HEK293T (cell line): ENCODE measurements at places on chromosomes 1 and 21.

DNA sequence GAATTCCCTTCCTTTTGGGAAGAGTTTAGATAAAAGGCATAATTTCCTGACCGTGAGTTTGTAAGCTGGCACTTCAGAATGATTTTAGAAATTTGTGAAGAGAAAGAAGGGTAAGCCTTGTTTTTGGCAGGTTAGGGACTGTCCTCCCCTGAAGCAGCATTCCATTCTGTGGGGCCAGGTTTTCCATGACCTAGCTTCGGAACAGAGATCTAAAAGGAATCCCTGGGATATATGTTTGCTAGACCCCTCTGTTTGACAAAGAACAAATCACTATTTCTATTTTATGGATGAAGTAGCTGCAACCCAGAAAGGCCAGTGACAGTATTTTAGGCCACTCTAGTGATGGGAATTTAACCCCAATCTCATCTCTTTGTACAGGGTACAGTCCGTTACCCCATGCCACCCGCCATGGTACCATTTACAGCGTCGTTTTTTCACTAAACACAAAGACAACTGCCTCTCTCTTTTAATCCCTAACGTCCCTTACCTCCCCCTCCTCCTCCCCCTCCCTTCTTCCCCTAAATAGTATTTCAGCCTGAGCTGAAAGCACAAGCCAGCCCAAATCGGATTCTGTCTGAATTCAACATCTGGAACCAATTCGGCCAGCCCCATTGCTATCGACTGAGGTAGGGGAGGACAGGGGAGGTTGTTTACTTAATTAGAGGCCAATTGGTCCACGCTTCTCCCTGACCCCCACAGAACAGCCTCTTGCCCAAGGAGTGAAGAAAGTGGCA is 23.4 kb upstream of the IKBKE start:
- DNase-seq: no peak

GRCh38 chr1:171509191-171509590 is 23.9 kb downstream of the PRRC2C start:
- no peak for DNase-seq

DNA sequence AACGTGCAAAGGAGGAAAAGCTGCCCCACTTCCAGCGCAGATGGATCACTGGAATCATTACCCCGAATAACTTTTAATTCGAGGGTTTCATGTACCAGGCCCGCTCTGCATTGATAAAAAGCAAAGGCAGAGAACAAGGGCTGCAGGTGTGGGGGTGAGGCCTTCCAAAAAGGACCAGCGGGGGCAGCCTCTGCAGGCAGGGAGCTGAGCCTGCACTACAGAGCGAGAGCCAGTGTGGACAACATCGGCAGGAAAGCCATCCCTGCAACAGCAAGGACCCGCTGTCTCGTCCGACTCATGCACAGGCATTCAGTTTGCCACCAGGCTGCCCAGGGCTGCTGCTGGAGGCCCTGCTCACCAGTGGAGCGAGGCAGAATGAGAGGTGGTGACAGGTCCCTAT is 27.1 kb upstream of the AJAP1 start:
- no peak for DNase-seq

DNA sequence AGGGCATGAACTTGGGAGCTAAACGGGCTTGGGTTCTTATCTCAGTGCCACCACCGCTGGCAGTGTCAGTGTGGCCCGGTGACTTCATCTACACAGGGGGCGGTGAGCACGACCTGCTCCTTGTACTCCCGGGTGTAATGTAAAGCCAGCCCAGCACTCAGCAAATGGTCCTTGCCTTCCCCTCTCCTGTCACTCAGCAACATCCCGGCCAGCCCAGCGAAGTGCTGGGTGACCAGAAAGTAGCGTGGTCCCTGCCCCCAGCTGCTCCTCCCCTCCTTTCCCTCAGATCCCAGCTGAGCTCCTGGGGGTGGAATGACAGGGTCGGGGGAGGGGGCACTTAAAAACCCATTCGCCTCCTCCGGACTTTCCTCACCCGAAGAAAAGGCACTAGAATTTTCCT is 7.2 kb downstream of the KCNN3 start:
- DNase-seq: no peak

GRCh38 chr1:228204958-228205357 is 2.9 kb upstream of the OBSCN start:
- no peak for DNase-seq

- DNase-seq: no peak
Measured at GRCh38 chr1:94606471-94606870, 64.9 kb upstream of the F3 start.
